ENCODE measurements at places on chromosomes 13 and 19. TPM values are rescaled to one million over a fixed set of nuclear protein-coding genes. Genes with fewer than 3 reads are reported as not detected.

DNA sequence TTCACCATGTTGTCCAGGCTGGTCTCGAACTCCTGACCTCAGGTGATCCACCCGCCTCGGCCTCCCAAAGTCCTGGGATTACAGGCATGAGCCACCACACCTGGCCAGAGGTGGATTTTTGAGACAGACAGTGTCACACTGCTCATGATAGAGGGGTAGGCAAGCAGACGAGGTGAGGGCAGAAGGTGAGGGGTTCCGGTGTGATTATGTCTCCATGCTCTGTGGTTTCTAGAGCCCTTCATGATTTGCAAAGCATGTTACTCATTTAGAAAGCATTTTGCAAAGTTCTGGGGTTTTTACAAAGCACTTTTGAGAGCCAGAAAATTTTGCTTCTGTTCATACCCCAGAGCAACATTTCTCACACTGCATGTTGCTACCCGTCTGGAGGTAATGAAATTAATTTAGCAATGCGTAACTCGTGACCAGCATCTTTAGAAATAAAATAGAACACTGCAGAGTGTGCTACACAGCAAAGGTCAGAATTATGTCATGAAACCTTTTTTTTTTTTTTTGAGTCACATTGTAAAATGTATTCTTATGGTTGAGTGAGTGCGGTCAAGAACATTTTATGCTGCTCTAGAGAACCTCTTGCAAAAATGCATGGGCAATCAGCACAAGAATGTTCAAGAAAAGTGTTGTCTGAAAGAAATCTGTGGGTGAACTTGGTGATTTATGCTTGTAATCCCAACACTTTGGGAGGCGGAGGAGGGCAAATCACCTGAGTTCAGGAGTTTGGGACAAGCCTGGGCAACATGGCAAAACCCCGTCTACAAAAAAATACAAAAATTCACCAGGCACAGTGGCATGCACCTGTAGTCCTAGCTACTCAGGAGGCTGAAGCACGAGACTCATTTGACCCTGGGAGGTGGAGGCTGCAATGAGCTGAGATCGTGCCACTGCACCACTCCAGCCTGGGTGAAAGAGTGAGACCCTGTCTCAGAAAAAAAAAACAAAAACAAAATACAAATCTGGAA, 58.0 kb downstream of the MAP4K1 start:
- no peak for DNase-seq

DNA sequence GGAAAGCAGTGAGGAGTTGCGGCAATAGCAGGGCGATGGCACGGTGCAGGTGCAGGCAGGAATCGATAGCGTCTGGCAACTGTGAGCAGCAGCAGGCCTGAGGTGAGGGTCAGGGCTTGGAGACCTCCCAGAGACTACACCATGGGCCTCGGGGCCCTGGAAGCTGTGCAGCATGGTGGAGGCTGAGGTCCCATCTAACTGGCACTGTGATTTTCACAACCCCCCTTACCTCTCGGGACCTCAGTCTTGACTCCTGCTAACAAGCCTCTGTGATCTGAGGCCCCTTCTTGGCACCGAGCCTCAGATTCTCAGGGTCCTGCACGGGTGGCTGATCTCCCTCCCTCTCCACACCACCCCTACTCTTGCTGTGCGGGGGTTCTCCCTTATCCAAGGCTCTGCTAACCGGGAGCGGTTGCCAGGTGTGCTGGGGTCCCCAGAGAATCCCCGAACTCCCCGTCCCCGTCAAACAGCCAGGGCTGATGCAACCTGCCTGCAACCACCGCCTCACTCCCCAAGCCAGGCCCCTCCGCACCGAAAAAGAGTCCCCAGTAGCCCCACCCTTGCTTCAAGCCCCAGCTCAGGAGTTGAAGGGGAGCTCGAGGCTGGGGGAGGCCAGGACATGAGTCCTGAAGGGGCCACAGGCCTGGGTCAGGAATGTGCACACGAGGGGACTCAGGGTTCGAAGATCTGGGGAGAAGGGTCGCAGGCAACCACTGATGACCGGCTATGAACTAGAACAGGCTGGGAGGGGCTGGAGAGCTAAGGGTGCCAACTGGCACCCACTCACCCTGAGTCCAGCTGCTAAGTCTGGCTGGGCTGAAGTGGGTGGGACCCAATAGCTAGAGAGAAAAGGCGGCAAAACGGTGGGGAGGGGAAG, 4.8 kb upstream of the ATF5 start:
- DNase-seq = no peak

- DNase-seq = no peak
Observed at GRCh38 chr13:90365130-90365529, 982.4 kb upstream of the MIR17HG start.

DNA sequence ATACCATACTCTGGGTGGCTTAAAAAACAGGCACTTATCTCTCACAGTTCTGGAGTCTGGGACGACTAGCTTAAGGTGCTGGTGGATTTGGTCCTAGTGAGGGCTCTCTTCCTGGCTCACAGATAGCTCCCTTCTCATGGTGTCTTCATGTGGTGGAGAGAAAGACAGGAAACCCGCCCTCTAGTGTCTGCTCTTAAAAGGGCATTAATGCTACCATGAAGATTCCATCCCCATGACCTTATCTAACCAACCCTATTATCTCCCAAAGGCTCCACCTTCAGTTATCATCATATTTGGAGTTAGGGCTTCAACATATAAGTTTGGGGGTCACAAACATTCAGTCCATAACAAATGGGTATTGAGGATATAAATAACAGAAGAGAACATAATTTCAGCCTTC, 139.4 kb downstream of the HS6ST3 start:
- DNase-seq = no peak

- DNase-seq = no peak
Observed at GRCh38 chr13:44451126-44451525, 77.5 kb downstream of the SERP2 start.

DNA sequence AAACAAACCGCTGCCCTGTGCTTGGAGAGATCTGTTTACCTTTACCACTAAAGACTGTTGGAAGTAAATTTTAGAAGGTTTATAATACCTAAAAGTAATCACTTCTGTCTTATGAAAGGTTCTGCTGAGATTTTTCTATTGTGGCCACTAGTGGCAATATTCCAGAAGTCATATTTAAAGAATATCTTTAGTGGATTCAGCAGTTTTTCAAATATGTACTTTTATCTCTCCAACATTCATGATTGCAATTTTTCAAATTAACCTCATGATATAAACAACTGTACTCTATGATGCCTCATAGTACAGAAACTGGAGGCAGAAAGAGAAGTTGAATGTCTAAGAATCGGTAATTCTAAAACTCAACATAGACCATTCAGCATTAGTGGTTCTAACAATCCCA, 53.2 kb upstream of the USPL1 start:
- DNase-seq = no peak

GRCh38 chr19:5406816-5407215, 48.4 kb upstream of the ZNRF4 start:
- DNase-seq = no peak

GRCh38 chr13:31350560-31350959, 150.8 kb downstream of the B3GLCT start:
- no peak for DNase-seq

DNA sequence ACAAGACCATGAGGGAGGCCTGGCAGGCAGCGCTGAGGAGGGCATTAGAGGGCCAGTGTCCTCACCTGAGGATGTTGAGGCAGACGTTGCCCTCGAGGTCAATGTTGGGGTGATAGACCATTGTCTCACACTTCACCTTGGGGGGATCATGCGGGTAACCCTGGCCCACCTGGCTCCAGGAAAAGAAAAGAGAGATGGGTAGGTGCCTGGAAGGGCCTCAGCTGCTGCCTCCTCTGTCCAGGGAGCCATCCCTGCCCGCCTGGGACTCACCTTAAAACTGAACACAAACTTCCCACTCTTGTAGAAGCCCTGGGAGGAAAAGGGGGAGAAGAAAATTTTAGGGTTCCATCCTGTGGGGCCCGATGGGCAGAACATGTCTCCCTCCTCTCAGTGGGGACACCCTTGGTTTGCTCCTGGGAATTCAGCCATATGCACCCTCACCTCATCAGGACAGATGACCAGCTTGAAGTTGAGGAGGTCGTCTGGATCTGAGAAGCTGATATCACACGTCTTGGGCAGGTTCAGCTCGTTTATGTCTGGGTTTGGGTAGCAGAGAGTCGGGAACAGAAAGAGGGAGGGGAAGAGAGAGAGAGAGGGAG, 1.7 kb downstream of the UBE2M start:
- DNase-seq = peak; percentile 45

The CFD gene
- 209 TPM for total RNA-seq

The PDX1 gene
- not detected for total RNA-seq

DNA sequence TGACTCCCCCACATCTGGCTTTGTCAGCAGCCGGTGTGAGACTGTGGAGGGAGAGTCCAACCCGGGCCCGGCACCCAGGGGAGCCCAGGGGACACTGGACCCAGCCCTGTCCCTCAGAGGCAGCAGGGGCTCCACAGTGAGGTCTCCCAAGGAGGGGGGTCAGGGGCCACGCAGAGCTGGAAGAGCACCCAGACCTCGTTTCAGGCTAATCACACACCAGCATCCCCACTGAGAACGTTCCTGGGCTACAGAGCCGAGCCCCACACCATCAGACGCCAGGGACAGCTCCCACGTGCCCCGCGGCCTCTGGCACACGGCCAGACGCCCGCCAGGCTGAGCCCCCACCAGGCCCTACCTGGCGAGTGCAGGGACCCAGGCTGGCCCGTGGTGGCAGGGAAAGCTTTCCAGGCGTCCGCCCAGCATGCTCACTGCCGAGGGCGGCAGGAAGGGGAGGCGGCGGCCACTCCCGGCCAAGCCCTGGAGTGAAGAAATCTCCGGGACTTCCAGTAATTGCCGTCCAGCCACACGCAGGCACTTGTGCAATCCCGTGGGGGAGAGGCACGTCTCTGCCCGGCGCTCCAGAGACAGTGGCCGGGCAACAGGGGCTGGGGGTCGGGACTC, 19.2 kb downstream of the SBNO2 start:
- DNase-seq = peak; percentile 89

GRCh38 chr19:5144545-5145179, 175.7 kb downstream of the KDM4B start:
- no peak for DNase-seq

GRCh38 chr13:90118467-90119071, 1228.9 kb upstream of the MIR17HG start:
- DNase-seq = no peak

The ELOF1 gene
- 47.4 TPM for total RNA-seq

- DNase-seq = no peak
Observed at GRCh38 chr13:97639236-97639635, 205.3 kb downstream of the RAP2A start.

- DNase-seq = no peak
Observed at GRCh38 chr13:98272549-98272948, 95.5 kb upstream of the RNF113B start.

DNA sequence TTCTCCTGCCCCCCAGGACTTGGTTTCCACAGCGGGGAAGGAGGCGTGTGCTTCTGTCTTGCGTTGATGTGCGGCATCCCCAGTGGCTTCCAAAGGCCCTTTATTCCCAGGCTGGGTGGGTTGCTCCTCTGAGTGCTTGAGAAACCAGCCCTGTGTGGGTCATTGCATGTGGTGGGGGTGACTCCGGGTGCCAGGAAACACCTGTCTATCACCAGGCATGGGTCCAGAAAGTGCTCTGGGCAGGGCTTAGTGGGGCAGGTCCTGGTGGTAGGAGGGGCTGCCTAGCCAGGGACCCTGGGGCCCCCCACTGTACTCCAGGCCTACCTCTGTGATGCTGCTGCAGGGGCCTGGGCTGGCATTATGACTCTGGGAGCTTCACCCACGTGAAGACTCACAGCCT, 9.6 kb downstream of the DDA1 start:
- DNase-seq = no peak

GRCh38 chr19:9205501-9206113, 13.8 kb downstream of the OR7D4 start:
- DNase-seq = peak; percentile 79

DNA sequence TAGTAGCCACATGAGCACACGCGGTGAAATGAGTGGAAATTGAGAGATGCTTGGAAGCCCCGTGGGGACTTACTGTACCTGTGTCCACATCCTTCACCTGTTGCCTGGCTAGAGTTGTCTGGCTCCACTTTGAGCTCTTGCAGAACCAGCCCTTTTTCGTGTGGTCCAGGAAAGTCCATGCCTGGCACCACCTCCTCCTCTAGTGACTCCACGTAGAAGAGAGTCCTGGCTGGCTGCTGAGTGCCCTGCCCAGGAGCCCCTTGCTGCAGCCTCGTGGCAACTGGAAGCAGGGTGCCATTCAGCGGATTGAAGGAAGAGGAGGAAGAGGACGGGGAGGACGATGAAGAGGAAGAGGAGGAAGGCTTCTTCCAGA, 515 bp upstream of the ATXN8OS start:
- no peak for DNase-seq

GRCh38 chr19:12092956-12093355, 28.4 kb downstream of the ZNF844 start:
- DNase-seq = no peak

- no peak for DNase-seq
Observed at GRCh38 chr19:8421484-8422461, 8.7 kb downstream of the MARCHF2 start.

DNA sequence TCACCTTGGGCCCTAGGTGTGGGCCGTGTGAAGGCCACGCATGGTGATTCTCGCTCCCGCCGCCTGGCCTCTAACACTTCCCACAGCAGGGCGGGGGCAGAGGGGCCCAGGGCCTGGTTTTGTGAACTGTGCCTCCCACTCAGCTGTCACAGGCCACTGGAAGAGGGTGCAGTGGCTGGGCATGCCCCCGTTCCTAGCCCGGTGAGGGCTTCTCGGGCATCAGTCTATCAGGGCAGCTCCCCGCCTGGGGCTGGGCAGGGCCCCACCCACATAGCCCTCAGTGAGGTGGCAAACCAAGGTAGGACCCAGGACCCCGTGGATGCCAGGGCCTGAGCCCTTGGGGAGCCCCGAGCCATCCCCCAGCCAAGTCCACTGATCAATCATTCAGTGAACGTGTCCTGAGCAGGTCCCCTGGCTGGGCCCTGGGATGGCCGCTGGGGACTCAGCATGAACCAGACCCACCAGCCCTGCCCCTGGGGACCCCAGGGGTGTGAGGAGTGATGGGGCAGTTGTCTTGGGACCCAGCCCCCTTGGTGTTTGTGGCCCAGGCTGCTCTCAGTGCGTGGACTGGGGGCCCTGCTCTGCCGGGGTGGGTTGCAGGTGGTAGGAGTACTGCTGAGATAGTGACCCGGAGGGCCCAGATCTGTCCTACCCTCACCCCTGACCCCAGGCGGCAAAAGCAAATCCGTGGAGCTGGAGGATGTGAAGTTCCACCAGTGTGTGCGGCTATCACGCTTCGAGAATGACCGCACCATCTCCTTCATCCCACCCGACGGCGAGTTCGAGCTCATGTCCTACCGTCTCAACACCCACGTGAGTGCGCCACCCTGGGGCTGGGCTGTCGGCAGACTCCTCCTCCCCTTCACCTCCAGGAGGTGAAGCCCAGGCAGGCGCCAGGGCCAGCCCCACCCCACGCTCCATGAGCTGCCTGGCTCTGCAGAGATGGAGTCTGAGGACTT, 29.4 kb downstream of the AP1M1 start:
- DNase-seq = no peak

DNA sequence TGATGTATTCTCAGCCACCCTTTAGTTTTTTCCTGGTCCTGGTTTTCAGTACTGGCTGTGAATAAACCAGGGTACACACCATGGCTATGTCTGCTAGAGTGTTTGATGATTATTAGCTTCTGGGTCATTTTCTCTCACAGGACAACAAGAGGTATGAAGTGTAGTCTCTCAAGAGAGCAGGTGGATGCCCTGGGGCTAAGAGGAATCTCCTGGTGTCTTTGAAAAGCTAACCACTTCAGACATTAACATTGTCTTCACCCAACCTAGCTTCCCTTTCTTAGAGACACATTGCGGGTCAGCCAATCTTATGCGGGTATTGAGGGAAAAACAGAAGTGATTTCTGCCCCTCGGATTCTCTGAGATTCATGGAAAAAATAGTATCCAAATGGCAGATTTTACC, 1.6 kb downstream of the ZNF730 start:
- DNase-seq = no peak

All from mucosa of descending colon (tissue), 3 donors.